Parietal lobe (tissue), 2 donors: ENCODE measurements at places on chromosomes 2 and 18. TPM values are rescaled to one million over a fixed set of nuclear protein-coding genes. Genes with fewer than 3 reads are reported as not detected.

FBLN7 gene
- 2.5 TPM for total RNA-seq

PROM2 gene
- total RNA-seq = 9.4 TPM

GALNT14 gene
- 16.0 TPM for total RNA-seq

MCFD2 gene
- total RNA-seq = 40.7 TPM

CCDC141 gene
- 3.4 TPM for total RNA-seq

KCNG2 gene
- 0.31 TPM for total RNA-seq

GAL3ST2 gene
- 1.3 TPM for total RNA-seq

RHOB gene
- 186 TPM for total RNA-seq

MRO gene
- total RNA-seq = 0.31 TPM
